Activated T-helper 17 cell treated with anti-CD3 and anti-CD28 coated beads, Interleukin-2, amount 50 U/mL, for 72 hours (primary cell): ENCODE measurements at places on chromosomes 4 and X. TPM values are rescaled to one million over a fixed set of nuclear protein-coding genes. Genes with fewer than 3 reads are reported as not detected.
A peak's percentile ranks its signal among the peaks of the same experiment; 100 is the strongest.

TMSB15A gene
- total RNA-seq = 0.56 TPM

SYTL5 gene
- total RNA-seq = 0.06 TPM

TNIP3 gene
- total RNA-seq = 7.5 TPM

NAT8L gene
- 0.22 TPM for total RNA-seq

GRCh38 chr4:120718979-120719566, 203.5 kb downstream of the PRDM5 start:
- ATAC-seq = peak; percentile 51

DNA sequence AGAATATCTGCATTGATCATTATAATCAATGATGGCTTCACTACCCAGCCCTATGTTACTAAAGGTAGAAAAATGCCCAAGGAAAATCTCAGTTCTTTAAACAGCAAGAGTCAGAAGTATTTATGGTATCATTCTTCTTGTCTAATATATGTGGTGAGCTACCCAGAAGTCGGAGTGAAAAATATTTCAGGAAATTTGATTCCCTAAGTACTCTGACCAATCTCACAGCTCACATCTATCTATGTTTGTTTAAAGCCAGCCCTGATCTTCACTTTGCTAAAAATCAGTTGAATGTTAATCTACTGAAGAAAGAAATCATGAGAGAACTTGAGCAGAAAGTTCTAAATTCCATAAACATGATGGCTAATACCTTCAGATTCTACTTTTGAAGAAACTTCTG, 522.9 kb upstream of the SLIT2 start:
- ATAC-seq = no peak
